Mesangial cell (primary cell): ENCODE measurements at places on chromosomes 5 and 9. TPM values are rescaled to one million over a fixed set of nuclear protein-coding genes. Genes with fewer than 3 reads are reported as not detected.

EEIG1 gene
- 4.6 and 9.5 TPM in 2 replicates for total RNA-seq

C1QTNF2 gene
- 0.65 TPM in 1 of 2 replicates, not detected in the other for total RNA-seq

SLCO6A1 gene
- total RNA-seq: not detected in 2 replicates

ANKRD55 gene
- total RNA-seq: not detected in 2 replicates
